ENCODE measurements at places on chromosomes 5 and 9.
A peak's percentile ranks its signal among the peaks of the same experiment; 100 is the strongest.

DNA sequence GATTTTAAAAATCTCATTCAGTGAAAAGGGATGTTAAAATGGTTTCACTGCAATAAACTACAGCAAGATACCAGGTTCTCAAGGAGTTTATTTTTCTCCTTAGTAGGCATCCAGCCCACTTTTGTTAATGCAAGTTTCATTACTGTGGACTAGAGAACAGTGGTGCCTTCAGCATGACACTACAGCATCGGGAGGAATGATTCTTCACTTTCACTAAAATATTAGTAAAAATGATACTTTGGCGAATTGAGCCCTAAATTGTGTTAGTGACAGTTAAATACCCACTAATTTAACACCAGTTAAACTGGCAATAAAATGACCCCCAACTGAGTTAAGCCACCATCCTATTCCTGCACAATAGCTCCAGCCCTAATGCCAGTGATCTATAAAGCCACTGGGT, 152.2 kb upstream of the MPDZ start:
- no peak for DNase-seq

DNA sequence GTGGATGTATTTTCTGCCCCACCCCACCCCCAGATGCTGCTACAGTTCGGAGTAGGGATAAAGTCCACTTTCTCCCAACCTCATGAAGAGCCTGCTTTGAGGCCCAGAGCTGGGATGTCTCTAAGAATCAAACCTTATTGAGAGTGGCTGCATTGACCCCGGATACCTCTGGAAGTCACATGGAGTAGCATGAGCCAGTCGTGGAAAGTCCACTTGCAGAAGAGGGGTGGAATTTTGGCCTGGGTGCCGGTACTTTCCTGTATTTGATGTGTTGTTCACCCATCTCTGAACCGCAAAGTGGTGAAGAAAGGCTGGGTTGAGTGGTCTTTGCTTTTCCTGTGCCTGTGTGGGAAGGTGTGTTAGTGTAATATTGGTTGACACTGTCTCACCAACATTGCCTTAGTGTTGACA, 3.7 kb downstream of the OTULIN start:
- peak; percentile 13 for DNase-seq

DNA sequence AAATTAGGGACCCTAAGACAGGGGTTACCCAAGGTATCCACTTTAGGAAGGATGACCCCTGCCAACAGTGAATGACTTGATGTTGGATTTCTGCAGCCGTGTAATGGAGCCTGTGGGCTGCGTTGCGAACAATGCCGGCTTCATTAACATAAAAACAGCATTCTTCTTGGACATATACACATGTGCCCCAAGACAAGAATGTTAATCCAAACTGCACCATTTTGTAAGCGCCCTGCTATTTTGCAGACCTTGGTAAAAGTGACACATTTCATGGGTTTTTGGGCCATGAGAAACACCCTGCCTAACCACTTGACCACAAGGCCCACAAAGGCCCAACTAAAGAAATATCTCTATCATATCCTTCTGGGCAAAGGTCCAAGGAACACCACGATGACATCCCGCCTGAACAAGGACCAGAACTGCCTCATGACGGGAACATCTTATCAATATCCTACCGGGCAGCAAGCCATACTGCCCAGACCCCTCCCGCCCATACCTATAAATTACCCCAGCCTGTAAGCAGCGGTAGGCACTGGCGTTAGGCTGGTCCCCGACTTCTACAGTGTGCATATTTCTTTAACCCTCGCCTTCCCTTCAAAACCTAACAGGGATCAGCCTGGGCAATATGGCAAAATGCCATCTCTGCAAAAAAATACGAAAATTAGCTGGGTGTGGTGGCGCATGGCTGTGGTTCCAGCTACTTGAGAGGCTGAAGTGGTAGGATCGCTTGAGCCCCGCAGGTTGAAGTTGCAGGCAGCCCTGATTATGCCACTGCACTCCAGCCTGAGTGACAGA, 9.7 kb upstream of the PDCD1LG2 start:
- DNase-seq, result no peak

GRCh38 chr5:107524111-107524510, 146.6 kb downstream of the EFNA5 start:
- DNase-seq, result no peak

- DNase-seq, result no peak
These were observed 13.2 kb downstream of the ANGPTL2 start for GRCh38 chr9:127109212-127109711.

DNA sequence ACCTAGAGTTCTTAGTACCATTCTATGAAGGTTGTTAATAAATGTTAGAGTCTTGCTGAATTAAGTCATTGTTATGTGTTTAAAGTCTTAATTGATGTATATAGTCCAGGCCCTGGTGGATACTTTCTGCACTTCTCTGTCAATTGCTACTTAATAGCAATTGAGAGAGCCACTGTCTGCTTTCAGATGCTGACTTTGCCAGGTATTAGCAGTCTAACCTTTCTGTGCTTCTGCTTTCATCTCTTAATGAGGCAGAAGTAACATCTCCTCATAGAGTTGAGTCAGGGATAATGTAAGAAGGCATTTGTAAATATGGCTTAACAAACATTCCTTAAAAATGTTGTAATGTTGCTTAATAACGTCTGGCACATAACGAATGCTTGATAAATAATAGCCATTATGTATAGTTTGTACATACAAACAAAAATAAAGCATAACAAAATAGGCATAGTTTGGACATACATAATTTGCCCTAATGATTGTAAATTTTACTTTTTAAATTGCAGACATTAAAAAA, 28.3 kb downstream of the RASGRF2 start:
- DNase-seq, result no peak

GRCh38 chr5:476102-476813, 33.3 kb downstream of the EXOC3 start:
- DNase-seq, result no peak

GRCh38 chr5:66701244-66701643, 105.1 kb downstream of the MAST4 start:
- DNase-seq, result no peak

DNA sequence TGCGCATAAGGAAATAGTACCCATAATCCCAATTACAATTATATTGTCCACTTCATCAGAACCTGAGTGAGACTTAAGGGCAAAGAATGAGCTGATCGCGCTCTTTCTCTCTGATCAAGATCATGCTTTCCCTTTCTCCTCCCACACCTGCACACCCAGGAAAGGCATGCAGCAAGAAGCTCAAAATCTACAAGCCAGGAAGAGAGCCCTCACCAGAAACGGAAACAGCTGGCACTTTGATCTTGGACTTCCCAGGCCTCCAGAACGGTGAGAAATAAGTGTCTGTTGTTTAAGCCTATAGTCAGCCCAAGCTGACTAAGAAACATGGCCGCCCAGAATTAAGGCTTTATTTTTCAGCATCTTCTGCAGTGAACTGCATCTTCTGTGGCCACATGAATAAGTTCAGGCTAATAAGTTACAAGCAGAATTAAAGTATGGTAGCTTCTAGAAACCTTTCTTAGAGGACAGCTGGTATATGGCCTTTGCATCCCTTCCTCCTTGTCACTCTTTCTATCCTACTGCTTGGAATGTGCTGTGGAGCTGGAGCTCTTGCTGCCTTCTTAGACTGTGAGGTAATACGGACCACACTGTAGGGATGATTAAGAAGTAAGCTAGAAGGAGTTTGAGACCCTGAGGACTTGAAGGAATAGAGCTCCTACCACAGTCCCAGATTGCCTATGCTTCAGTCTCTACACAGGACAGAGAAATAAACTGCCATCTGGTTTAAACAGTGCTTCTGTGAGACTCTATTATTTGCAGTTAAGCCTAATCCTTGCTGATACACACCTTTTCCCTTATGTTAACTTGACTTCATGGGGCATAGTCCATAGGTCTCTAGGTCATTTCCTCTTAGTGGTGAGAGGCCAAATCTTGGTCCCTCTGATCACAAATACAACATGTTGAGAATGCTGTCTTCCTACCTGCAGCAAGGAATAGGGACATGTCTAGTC, 17.2 kb downstream of the OR2S2 start:
- DNase-seq, result no peak

DNA sequence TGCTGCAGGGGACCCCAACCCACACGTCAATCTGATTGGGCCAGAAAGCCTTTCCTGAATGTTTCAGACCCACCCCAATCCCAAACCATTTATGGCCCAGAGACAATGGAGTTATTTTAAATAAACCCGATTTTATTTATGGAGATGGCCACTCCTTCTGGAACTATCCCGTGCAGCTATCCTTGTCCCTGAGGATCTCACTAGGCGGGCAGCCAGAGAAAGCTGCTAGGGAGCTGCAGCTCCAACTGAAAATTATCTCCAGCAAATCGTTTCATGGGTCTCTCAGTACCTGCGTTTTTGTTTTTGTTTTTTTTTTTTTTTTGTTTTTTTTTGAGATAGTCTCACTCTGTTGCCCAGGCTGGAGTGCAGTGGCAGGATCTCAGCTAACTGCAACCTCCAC, 23.0 kb downstream of the C1QTNF2 start:
- no peak for DNase-seq

- DNase-seq, result no peak
These were observed 257.8 kb downstream of the PLK2 start for GRCh38 chr5:58201922-58202648.

DNA sequence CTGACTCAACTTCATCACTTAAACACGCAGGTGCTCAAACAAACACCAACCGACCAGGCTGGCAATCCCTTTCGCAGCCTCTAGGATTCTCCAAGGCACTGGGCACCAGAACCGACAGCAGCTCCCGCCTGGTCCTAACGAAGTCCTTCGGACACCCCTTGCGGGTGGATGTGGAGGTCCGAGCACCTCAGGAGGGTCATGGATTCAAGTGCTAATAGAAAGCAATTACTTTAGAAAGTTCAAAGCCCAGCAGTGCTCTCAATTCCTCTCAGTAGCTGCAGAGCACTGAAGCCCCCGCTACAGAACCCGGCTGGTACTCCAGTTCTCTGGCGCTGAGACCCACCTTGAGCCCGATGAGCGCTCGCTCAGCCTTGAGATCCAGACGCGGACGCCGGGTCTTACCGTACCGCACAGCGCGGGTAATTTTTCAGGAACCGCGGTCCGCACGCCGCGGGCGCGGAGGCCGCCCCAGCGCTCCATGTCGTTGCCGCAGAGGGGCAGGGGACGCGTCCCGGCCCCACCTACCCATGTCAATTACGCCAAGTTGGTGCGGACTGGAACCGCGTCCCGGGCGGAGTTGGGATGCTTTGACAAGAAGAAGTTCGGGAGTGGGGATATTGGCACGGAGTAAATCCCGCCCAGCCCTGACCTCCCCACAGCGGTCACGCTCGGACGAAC, 638 bp downstream of the MARCHF3 start:
- peak; percentile 20 for DNase-seq

DNA sequence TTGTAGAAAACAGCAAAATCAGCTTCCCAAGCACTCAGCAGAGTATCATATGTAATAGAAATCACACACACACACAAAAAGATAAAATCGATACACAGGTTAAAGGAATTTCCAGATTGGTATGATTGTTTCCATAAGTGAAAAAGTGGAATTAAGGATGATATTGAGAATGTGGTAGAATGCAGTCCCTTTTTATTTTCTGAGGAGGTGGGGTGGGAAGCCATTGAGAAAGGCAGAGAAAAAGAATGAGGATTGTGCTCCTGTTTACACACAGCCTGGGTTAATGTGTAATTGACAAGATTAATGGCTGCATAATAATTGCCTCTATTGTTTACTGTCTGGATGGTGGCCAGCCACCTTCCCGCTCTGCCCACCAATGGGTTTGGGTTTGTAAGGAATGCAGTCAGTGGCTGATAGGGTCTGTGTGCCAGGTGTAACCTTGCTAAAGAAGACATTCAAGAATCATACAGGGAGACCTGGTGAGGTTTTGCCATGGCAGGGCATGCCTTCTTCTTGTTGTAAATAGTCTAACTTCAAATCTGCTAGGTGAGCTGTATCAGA, 177.2 kb upstream of the MAP3K1 start:
- DNase-seq, result no peak

DNA sequence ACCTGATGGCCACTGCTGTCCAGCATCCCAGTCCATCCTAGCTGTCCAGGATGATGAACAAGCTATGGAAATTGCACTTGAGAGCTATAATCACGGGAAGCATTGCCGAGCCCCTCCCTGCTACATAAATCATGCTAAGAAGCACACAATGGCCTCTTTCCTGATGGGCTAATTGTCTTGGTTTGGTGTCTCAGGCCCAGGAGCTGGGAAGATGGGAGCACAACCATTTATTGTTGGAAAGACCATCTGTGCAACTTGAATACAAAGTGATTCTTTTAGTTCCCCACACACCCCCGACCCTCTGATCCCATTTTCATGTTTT, 80.4 kb downstream of the RGS3 start:
- no peak for DNase-seq

- DNase-seq, result no peak
These were observed at the start of gene ZNF366 for GRCh38 chr5:72507231-72507906. Gene ZNF366, minus strand, starts transcription at chr5:72507410. Its CDS starts 45,914 bp downstream, at chr5:72461496.
